Left renal cortex interstitium (tissue), 4 donors: ENCODE measurements at places on chromosomes 7 and 10. TPM values are rescaled to one million over a fixed set of nuclear protein-coding genes. Genes with fewer than 3 reads are reported as not detected.

DNA sequence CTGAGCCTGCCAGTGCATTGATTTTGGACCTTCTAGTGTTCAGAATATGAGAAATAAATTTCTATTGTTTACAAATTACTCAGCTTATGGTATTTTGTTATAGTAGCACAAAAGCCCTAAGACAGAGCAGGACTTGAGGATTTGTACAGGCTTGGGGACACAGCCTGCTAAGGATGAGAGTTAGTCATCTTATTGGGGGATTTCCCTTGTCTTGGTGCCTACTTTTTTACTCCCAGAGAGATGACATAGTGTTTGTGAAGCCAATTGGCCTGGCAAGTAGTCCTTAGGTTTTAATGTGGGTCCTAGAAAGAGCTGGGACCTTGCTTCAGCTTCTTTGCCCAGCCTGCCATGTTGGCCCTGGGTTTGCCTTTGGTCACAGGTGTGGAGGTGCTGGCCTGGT is 364.0 kb downstream of the REEP3 start:
- no peak for DNase-seq

DNA sequence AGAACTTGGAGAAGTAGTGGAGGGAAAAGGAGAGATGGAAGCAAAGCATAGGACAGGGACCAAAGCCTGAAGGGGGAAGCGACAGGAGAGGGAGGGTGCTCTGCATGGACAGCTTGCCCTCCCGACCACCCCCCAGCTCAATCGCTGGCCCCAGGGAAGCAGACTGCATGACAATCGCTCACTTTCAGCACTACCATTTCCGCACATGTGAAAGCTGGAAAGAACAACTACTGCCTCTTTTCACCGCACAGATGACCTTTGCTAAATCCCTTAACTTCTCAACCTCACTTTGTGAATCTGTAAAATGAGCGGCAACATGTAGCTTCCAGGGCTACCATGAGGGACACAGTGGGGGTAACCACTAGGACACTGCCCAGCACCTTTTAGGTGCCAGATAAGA is 17.1 kb downstream of the VOPP1 start:
- no peak for DNase-seq

PAPOLB gene
- 0.13 TPM for polyA plus RNA-seq

- DNase-seq: no peak
Measured at GRCh38 chr10:50541921-50542320, 81.8 kb downstream of the SGMS1 start.

INMT gene
- 1.9 TPM for polyA plus RNA-seq

EBLN1 gene
- not detected for polyA plus RNA-seq

GRCh38 chr7:55271069-55271626 is 94.0 kb upstream of the LANCL2 start:
- DNase-seq: no peak

- no peak for DNase-seq
Measured at GRCh38 chr7:98733036-98733435, 116.0 kb downstream of the NPTX2 start.

- no peak for DNase-seq
Measured at GRCh38 chr7:159154243-159154642, 9.6 kb upstream of the VIPR2 start.

GRCh38 chr7:37448011-37448635 is 541 bp downstream of the ELMO1 start:
- peak; percentile 17 for DNase-seq

GSDME gene
- polyA plus RNA-seq: 17.7 TPM

GALNT17 gene
- 4.8 TPM for polyA plus RNA-seq

GRCh38 chr10:131841661-131842139 is 59.1 kb upstream of the PPP2R2D start:
- DNase-seq: no peak

GRCh38 chr10:71748671-71749191 is 24.6 kb downstream of the VSIR start:
- no peak for DNase-seq

- no peak for DNase-seq
Measured at GRCh38 chr7:27189295-27189996, 4.4 kb upstream of the HOXA11 start.

DNA sequence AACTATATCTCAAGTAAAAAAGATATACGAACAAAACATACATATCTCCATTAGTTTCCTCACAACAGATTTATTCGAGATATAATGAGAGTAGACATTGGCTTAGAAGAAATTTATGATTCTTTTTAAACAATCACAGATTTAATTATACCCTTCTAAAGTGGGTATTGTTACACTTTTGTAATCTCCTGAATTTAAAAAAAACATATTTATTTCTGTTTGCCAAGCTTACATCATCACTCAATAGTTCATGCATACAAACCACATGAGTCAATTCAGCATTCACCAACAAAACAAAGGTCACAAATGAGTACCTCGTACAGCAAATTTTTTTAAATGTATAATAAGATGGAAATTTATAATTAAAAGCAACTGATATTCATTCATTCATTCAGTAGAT is 17.6 kb downstream of the LRRN3 start:
- no peak for DNase-seq

DNA sequence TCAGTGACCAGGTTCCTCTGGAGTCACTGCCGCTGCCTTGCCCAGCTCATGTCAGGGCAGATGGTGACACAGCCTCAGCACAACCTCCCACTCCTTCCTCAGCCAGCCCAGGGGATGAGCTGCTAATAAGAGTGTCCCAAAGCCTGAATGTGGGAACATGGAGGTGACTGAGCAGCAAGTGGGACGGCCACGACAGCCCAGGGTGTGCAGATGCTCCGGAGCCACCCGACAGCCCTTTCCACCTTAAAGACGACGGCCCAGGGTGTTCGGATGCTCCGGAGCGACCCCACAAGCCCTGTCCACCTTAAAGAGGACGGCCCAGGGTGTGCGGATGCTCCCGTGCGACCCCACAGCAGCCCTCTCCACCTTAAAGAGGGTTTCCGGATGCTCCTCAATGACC is 89.2 kb downstream of the DIP2C start:
- DNase-seq: no peak

PPIA gene
- 1,205 TPM for polyA plus RNA-seq

DNA sequence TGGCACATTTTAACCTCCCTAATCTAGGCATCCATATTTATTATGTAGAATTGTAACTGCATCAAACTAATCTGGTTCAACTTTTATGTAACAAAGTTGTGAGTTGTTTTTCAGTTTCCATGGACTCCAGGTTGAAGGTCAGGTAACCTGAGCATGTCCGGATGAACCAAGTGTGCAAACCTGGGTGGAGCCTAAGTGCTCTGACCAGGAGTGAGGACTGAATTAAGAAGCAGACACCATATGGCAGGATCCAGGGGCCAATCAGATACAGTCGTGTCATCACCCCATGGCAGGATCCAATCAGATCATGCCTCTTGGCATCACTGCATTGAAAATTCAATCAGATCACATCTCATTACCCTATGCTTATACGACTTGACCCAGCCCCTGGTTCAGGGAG is 41.2 kb upstream of the PHYHIPL start:
- no peak for DNase-seq

DNA sequence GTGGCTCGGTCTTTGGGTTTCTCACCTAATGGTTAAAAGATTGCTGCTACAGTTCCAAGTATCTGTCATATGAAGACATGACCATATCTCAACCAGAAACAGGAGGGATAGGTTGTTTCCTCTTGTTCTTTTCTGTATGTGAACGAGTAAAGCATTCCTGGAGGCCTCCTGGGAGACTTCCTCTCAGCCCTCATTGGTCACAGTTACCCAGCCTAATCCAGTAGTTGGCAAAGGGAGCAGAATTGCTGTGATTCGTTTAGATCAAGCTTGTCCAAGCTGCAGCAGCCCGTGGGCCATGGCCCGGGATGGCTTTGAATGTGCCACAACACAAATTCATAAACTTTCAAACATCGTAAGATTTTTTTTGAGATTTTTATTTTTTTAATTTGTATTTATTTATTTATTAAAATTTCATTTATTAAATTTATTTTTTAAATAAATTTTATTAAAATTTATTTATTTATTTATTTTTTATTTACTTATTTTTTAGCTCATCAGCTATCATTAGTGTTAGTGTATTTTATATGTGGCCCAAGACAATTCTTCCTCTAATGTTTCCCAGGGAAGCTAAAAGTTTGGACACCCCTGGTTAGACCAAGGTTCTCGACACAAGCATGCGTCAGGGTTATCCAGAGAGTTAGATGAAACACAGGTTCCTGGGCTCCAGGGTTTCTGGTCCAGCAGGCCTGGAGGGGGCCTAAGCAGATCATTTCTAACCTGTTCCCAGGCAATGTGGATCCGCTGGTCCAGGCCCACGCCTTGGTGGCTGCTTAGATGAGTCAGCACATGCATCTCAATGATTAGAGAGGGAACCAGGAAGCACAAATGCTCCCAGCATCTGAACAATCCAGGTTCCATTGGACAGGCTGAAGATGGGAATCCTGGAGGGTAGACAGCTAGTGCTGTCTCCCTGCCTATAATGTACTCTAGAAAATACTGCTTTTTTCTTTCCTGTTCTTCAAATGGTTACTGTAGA is 25.6 kb downstream of the CDC123 start:
- DNase-seq: no peak

- DNase-seq: no peak
Measured at GRCh38 chr7:16785846-16786245, 19.0 kb downstream of the AGR2 start.

CDK14 gene
- polyA plus RNA-seq: 29.9 TPM

DNA sequence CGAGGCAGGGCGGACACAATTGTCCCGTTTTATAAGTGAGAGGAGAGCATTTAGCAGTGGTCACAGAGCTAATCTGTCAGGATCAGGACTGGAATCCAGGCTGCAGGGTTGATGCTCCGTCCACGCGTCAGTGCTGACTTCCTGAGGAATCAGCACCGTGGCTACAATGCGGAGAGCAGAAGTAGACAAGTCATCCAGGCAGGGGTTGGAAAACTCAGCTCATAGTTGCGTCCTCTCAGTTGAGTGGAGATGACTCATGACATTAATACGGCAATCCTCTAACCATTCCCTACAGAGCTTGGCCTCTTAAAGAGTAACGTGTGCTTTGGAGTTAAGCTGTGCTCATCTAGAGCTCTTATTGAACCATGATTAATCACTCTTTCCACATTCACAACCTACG is 17.1 kb upstream of the HTR5A start:
- DNase-seq: no peak
